Renal pelvis (tissue), 12 donors: ENCODE measurements at places on chromosomes 1 and 21. TPM values are rescaled to one million over a fixed set of nuclear protein-coding genes. Genes with fewer than 3 reads are reported as not detected.

DNA sequence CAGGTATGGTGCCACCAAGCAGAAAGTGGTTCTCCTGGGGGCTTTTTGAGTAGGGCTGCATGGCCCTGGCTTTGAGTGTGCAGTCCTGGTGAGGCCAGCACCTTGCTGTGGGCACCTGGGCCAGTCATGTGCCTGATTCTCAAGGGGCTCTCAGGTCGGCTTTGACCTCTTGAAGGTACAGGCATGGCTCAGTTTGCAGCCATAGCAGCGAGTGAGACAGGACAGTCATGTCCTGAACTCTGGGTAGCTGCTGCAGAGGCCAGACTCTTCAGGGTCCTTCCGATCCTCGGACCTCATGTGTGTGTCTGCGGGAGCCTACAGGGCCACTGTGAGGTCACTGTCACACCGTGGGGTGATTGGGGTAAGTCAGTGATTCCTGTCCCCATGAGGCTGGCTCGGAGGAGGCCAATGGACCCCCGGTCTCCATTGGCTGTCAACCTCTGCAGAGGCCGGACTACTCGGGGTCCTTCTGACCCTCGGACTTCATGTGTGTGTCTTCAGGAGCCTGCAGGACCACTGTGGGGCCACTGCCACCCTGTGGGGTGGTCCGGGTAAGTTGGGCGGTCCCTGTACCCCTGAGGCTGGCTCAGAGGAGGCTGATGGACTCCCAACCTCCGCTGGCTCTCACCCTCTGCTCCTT lies 95.2 kb upstream of the C1orf174 start:
- no peak for DNase-seq

- DNase-seq = no peak
These were observed 7.5 kb downstream of the DDR2 start for GRCh38 chr1:162639718-162640117.

- no peak for DNase-seq
These were observed 173.5 kb downstream of the ZC3H11B start for GRCh38 chr1:219439376-219439775.

- no peak for DNase-seq
These were observed 18.0 kb downstream of the COLGALT2 start for GRCh38 chr1:184019506-184019905.

DNA sequence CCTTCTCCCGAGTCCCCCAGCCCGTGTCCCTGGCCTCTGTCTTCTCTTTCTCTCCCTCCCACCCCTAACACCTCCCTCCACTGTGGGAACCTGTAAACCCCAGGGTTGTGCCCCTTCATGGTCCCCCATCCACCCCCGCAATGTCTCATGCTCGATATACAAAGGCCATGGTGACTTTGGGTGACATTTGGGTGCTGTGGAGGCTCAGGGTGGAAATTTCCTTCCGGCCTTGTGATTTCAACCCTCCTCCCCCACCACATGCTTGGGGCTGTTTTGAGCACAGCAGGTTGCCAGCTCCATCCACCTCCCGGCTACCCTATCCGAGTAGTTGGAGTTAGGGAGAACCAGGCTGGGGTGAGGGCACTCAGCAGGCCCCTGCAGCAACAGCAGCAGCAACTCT lies 25.7 kb upstream of the VPS13D start:
- DNase-seq = no peak

DNA sequence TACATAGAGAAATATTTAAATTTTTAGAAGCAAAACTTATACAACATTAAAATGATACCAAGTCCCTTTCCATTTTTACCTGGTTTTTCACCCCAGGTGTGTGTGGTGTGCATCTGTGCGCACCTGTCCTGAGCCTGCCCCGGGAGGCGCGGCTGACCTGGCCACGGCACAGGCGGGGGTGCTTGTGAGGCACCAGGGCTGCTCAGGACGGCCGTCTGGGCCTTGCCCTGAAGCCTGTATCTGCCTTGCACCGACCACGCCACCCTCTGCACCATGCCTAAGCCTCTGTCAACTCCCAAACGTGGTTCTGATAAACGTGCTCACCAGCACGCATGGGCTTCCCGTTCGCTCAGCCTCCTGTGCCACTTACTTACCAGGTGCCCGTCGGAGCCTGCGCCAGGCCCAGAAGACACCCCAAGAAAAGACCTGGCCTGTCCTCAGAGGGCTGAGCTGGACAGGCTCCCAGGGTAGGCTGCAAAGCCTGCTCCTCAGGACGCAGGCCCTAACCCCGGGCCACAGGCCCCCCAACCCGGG lies 20.9 kb downstream of the PANK4 start:
- DNase-seq = no peak

DNA sequence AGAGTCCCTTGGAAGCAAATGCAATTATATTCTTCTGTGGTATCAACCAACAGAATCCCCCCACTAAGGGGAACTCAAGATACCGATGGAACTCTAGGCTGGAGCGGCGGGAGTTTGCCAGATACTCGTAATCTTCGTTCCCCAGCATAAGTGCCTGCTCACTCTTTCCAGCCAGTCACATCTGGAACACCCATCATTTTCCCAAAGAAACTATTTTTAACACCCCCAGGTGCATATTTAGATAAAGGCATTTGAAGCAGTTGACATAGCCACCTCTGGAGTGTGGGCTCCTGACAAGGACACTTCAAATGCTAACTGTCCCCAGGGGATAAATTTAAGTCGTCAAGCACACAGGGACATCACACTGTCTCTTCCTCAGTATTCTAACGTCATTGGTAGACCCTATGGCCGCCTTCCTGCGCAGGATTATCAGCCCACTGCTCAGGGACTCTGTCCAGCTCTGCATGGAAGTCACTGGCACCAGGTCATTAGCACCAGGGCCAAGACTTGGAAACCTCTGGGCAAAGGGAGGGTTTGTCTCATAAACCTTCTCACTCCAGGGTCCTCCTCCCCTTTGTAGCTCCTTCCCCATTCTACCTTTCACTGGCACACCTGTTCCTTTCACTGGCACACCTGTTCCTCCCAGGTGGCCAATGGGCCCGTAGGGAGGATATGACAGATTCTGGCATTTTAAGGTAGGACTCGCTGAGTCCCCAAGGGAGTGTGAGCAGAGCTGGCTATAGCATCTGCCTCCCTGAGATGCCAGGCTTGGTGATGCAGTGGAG lies 48.8 kb downstream of the H3-3A start:
- DNase-seq = no peak

- no peak for DNase-seq
These were observed 11.8 kb upstream of the RPL5 start for GRCh38 chr1:92820024-92820423.

DNA sequence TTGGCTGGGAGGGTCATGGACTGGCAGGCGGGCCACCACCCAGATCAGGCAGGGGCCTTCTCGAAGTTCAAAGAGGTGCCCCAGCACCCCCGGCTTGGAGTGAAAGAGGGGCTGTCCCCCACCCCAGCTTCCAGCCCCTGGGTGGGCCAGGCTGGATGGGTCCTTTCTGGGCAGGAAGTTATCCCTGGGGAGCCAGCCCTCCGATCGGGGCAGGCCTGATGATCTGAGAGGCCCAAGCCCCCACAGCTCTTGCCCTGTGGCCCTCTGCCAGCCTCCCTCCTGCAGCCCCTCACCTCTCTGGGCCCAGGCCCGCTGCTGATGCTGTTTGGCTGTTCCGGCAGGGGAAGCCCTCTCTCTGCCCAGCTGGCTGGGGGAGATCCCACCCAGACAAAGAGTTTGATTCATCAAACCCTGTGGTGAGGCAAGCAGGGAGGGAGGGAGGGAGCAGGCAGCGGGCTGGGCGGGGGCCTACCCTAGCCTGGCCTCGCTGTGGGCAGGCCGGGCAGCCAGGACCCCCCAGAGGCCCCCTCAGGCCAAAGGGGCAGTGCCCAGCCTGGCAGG lies 2.5 kb downstream of the ARHGEF19 start:
- no peak for DNase-seq

GRCh38 chr1:96028071-96028470 lies 693.5 kb upstream of the PTBP2 start:
- no peak for DNase-seq

GRCh38 chr1:19262047-19262446 lies 10.4 kb downstream of the MRTO4 start:
- DNase-seq = no peak

- no peak for DNase-seq
These were observed 2.9 kb upstream of the DHRS3 start for GRCh38 chr1:12620931-12621330.

DNA sequence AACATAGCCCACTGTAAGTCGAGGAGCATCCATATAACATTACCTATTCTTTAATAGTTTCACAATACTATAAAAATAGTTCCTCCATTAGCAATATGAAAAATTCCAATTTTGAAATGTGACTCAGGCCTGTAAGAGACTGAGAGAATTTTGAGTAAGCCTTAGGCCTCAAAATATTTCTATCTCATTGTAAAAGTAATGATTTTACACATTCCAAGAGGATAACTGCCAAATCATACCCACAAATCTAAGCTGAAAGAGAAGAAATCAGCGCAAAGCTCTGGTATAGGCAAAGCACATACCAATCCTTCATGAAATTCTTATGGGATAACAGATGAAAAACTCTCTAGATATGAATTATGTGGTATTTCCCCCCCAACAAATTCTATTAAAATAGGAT lies 144.1 kb downstream of the CDC42BPA start:
- no peak for DNase-seq

DNA sequence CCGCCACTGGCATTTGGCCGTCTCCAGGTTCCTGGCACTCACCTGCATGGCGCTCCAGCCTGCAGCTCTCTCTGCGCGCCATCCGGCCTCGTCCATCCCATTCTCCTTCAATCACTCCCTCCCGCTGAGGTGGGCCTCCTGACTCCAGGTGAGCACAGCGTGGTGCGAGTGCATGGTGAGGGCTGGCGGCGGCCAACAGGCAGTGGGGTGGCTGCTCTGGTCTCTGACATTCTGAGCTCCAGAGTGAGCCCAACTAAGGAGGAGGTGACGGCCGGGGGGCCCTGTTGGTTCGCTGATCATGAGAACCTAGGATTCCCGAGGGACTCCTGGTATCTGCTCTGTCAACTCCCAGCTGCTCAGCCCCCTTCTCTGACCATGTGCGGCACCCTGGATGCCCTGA lies 130.4 kb downstream of the AJAP1 start:
- no peak for DNase-seq

DNA sequence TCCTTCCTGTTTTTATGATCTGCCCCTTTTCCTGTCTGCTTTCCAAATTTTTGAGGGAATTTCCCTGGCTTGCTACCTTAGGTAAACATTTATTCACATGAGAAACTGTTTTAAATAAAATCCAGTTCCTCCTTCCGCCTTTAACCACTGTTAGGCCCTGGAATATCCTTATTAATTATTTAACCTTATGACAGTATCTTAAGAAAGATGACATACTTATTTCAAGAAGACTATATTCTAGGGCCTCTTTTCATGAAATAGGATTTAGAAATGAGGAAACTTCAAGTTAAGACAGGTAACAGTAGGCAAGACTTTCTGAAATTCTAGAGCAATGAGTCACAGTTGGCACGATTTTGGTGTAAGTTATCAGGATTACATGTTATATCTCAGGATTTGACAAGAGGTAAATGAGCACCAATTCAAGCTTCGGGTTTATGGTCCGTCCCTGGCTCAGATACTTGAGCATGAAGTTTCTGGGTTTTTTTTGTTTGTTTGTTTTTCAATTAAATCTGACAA lies 2.0 kb upstream of the TNFSF18 start:
- DNase-seq = no peak

DNA sequence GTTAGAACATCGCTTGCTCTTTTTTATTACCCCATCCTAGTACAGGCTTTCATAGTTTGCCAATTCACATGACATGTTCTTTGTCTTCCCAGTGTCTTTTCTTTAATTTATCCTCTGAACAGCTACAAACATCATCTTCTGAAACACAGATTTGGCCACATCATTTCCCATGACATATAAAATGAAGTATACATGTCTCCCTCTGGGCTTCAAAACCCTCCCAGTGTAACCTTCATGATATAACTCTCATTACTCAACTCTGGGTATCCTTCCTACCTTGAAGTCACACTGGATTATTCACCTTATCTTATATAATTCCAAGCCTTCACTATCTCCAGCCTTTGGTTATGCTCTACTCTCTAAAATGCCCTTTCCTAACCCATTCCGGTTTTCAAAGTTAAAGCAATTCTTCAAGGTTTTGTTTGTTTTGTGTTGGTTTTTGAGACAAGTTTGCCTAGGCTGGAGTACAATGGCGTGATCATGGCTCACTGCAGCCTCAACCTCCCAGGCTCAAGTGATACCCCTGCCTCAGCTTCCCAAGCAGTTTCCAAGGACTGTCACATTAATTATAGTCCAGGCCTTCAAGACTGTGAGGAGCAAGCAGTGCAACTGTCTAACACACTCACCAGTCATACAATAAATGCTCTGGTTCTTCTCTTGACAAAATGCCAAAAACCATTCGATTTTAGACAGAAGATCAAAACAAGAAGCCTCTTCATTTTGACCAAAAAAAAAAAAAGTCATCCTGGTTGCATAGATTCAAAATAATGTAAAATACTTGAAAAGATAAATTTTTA lies 5.8 kb downstream of the RGS1 start:
- DNase-seq = no peak

- no peak for DNase-seq
These were observed 23.8 kb upstream of the SAMSN1 start for GRCh38 chr21:14569868-14570267.

DNA sequence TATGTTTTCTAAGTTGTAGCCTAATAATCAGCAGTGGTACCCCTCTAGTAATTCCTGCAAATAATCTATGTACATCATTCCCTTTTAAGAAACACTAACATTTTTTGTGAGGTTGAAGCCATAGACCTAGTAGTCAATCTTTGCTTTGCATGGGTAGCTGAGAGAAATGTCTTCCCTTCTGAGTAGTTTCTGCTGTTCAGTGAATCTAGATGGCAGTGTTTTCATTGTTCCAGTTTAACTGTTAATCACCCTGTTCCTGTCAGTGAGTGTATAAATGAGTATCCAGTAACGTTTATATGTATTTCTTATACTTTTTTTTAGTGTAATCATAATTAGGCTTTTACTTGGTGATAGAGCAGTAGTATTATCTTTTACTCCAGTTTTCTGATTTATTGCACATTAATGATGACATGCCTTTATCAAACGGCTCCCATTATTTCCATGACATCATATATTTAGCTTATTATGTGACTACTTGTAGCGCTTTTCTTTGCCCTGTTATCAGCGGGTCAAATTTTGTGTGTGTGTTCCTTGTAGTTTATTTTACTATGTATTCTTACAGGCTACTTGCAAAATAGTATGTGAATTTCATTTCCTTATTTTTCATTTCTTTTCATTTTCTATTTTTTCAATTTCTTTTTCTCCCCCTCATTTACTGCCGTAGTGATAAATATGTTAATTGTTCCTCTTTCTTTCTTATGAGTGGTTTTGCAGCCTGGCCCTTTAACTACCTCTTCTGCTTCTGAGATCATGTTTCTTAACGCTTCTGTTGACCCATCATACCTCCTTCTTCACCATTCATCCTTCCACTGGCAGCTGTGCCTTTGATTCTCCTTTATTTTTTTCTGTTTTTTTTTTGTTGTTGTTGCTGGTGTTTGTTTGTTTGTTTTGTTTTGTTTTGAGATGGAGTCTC lies 18.8 kb downstream of the CEP350 start:
- DNase-seq = peak; percentile 26

- no peak for DNase-seq
These were observed 22.5 kb upstream of the UHMK1 start for GRCh38 chr1:162475089-162475488.

The LDLRAD1 gene
- polyA plus RNA-seq = 0.07 TPM

The CNIH3 gene
- polyA plus RNA-seq = 9.5 TPM

The LCE1D gene
- polyA plus RNA-seq = not detected

The IL24 gene
- 0.30 TPM for polyA plus RNA-seq

The GJA8 gene
- 0.61 TPM for polyA plus RNA-seq

The TFF2 gene
- polyA plus RNA-seq = 0.13 TPM

The TMCC2 gene
- polyA plus RNA-seq = 7.3 TPM

The OR10K1 gene
- polyA plus RNA-seq = 0.03 TPM

The FTCD gene
- polyA plus RNA-seq = 61.9 TPM

The CD2 gene
- polyA plus RNA-seq = 0.14 TPM

The HAO2 gene
- polyA plus RNA-seq = 107 TPM

The MTX1 gene
- polyA plus RNA-seq = 43.4 TPM

The ANGPTL7 gene
- 0.10 TPM for polyA plus RNA-seq

The KCNJ6 gene
- 0.30 TPM for polyA plus RNA-seq

The VPS13D gene
- 26.8 TPM for polyA plus RNA-seq
